ENCODE measurements at places on chromosomes 2 and 18. TPM values are rescaled to one million over a fixed set of nuclear protein-coding genes. Genes with fewer than 3 reads are reported as not detected.

Gene MYOM1
- total RNA-seq: 0.27 TPM

Gene ACYP2
- 19.4 TPM for total RNA-seq

Gene GATA6
- total RNA-seq: not detected

Gene CYTIP
- 45.5 TPM for total RNA-seq

Gene GPR55
- 0.81 TPM for total RNA-seq

Gene LRRC30
- total RNA-seq: not detected

Gene ABCG8
- under 0.01 TPM for total RNA-seq

Gene ABCB11
- 0.27 TPM for total RNA-seq

Gene ACMSD
- total RNA-seq: not detected

Gene PAX8
- total RNA-seq: 1.3 TPM

Gene CRYGC
- total RNA-seq: not detected

Gene MAL
- total RNA-seq: 0.54 TPM

Gene ELOA2
- total RNA-seq: not detected

Gene PAIP2B
- total RNA-seq: 2.4 TPM

Gene SCYGR4
- not detected for total RNA-seq

Gene TSPYL6
- total RNA-seq: under 0.01 TPM

Gene KIF5C
- under 0.01 TPM for total RNA-seq

Gene UGT1A4
- total RNA-seq: not detected

Gene FBXO15
- total RNA-seq: 0.81 TPM

Gene PTPRN
- total RNA-seq: under 0.01 TPM

Gene FBLN7
- total RNA-seq: under 0.01 TPM

Gene ST8SIA5
- total RNA-seq: under 0.01 TPM

Gene GKN2
- total RNA-seq: not detected

Gene NEMP2
- 6.2 TPM for total RNA-seq

Gene DCDC2C
- total RNA-seq: not detected

Gene NT5DC4
- not detected for total RNA-seq
